ENCODE measurements at places on chromosomes 3 and 15. TPM values are rescaled to one million over a fixed set of nuclear protein-coding genes. Genes with fewer than 3 reads are reported as not detected.

GRCh38 chr15:76330080-76330680 lies 6.4 kb upstream of the ISL2 start:
- no peaks in the 10 kb centered on the region for H3K4me1 ChIP-seq
- no peaks in the 10 kb centered on the region for H3K36me3 ChIP-seq
- no peaks in the 10 kb centered on the region for H3K27me3 ChIP-seq
- H3K27ac ChIP-seq: no peak overlapping the region
- no peak overlapping the region for H3K4me3 ChIP-seq
- peak; percentile 73 for DNase-seq

DNA sequence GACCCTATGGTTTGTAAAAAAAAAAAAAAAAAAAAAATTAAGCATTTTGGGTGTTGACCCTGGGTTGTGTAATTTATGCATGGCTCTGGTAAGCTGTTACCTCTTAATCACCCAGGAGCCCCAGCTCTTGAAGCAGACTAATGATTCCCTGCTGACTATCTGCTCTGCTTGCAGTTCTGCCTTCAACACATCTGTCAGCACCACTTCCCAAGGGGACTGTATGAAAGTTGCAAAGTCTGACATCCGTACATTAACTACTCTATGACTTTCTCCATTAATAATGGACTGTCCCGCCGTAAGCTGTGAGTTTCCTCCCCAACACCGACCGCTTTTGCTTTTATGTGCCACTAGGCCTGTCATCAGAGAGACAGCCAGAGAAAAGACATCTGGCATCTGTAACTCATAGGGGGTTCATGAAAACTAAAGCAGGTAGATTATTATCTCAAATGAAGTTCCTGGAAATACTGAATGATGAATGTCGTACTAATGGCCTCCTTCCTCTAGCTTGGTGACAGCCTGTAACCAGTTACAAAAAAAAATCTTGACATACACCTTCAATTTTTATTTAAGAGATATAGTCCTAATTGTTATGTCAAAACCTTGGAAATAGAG lies 271.5 kb downstream of the IL5RA start:
- H3K27ac ChIP-seq: no peak overlapping the region
- no peak for DNase-seq

GRCh38 chr3:117435506-117435905 lies 725.9 kb downstream of the TUSC7 start:
- no peaks in the 10 kb centered on the region for H3K36me3 ChIP-seq
- DNase-seq: no peak
- no peak overlapping the region for H3K27ac ChIP-seq
- H3K4me3 ChIP-seq: no peak overlapping the region

The SNTN gene
- not detected for total RNA-seq

- no peaks in the 10 kb centered on the region for H3K36me3 ChIP-seq
- H3K4me1 ChIP-seq: peaks cover 3% of the 10 kb centered on the region
- no peaks in the 10 kb centered on the region for H3K27me3 ChIP-seq
These were observed 879 bp upstream of the EIF5A2 start for GRCh38 chr3:170909129-170909903.

DNA sequence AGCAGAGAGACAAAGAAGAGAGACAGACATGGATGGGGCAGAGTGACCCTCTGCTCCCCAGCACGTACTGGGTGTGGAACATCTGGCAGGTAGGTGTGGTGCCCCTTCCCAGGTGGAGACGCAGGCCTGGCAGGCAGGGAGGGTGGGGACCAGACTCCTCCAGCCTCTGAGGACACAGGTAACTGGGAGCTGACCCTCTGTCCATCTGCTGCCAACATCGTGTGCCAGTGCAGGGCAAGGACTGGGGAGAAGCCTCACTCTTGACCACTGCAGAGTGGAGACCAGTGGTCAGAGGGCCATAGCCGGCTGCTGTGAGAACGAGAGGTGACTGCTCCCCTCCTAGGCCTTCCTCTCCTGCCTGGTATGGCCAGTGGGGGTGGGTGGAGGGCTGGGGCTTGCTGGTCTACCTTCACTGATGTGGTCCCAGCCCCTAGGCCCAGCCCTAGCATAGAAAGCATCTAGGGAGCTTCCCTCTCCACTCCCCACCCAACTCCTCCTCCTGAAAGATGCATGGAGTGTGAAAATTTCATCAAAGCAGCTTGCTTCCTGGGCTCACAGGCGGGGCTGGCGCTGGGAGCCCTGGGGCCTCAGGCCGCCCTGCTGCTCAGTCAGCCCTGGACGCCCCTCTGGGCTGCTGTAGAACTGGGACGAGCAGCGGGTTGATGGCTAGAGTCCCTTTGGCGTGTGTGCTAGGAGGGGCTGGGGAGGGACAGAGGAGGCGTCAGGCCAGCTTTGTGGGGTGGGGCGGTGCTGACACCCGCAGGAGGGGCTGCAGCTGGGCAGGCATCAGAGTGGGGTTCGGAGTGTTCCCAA lies 90.3 kb downstream of the PLXNA1 start:
- H3K4me3 ChIP-seq: no peak overlapping the region
- no peak for DNase-seq
- H3K27me3 ChIP-seq: no peaks in the 10 kb centered on the region
- H3K36me3 ChIP-seq: no peaks in the 10 kb centered on the region
- H3K4me1 ChIP-seq: no peaks in the 10 kb centered on the region
- H3K27ac ChIP-seq: no peak overlapping the region

- H3K27me3 ChIP-seq: no peaks in the 10 kb centered on the region
- H3K36me3 ChIP-seq: no peaks in the 10 kb centered on the region
- H3K27ac ChIP-seq: no peak overlapping the region
- H3K4me1 ChIP-seq: no peaks in the 10 kb centered on the region
- H3K4me3 ChIP-seq: no peak overlapping the region
- no peak for DNase-seq
These were observed 33.7 kb downstream of the RORA start for GRCh38 chr15:61195116-61196002.

DNA sequence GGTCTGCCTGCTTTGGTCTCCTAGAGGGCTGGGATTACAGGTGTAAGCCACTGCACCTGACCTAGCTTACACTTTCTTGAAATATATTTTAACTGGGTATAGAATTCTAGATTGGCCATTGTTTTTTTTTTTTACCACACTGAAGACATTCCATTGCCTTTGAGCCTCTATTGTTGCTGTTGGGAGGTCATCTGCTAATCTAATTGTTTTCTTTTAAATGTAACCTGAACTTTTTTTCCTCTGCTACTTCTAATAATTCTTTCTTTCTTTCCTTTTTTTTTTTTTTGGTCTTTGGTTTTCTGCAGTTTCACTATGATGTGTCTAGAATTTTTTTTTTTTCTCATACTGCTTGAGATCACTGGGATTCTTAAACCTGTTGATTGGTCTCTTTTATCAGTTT lies 28.1 kb downstream of the ERICH6 start:
- no peaks in the 10 kb centered on the region for H3K27me3 ChIP-seq
- DNase-seq: no peak
- H3K4me1 ChIP-seq: no peaks in the 10 kb centered on the region
- no peak overlapping the region for H3K4me3 ChIP-seq

DNA sequence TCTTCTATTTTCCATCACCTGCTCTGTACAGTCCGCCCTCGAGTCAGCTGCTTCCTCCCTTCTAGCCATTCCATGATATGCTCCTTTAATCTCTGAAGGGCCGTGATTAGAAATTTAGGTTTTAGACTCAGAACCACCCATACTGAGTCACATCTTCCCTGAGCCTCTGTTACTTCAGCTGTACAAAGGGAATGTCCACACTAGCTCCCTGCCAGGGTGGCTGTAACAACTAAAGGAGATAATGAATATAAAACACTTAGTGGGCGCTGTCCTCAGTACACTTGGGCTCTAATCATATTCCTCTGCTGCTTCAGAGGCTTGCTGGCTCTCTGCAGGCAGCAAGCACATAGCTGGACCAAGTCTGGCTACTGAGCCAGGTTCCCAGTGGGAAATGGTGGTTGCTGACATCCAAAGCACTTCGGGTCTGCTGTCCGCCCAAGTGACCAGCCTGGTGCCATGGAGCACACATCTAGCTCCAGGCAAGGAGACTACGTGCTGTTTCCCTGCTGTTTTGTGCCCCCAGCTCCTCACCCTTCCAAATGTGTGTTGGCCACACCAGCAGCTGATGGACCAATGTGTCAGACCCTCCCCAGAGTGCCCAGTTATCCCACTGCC lies 901 bp upstream of the CHST14 start:
- no peak for DNase-seq
- no peak overlapping the region for H3K4me3 ChIP-seq
- no peak overlapping the region for H3K27ac ChIP-seq
- H3K36me3 ChIP-seq: peaks cover 14% of the 10 kb centered on the region

- H3K4me3 ChIP-seq: no peak overlapping the region
- H3K27me3 ChIP-seq: no peaks in the 10 kb centered on the region
- no peaks in the 10 kb centered on the region for H3K4me1 ChIP-seq
- DNase-seq: no peak
- no peak overlapping the region for H3K27ac ChIP-seq
- no peaks in the 10 kb centered on the region for H3K36me3 ChIP-seq
These were observed 10.5 kb downstream of the MYRIP start for GRCh38 chr3:39819899-39820298.

DNA sequence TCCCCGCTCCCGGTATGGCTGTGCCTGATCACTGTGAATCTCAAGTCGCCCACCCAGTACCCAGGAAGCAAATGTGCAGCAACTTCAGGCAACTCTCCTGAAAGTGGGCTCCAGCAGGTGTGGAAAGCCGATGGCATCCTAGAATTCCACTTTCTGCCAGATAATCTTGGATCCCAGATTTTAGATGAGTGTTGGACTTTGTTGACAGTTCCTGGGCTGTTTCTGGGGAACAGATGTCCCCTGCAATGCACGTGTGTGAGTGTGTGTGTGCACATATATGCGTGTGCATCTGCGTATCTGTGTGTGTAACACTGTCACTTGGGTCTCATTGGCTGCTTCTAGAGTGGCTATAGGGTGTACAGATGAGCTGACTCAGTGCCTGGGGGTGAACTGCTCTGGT lies 59.0 kb downstream of the FEM1B start:
- no peak overlapping the region for H3K27ac ChIP-seq
- no peaks in the 10 kb centered on the region for H3K27me3 ChIP-seq
- H3K4me1 ChIP-seq: no peaks in the 10 kb centered on the region
- H3K36me3 ChIP-seq: no peaks in the 10 kb centered on the region

- H3K4me3 ChIP-seq: no peak overlapping the region
- no peaks in the 10 kb centered on the region for H3K4me1 ChIP-seq
- no peak for DNase-seq
- H3K27me3 ChIP-seq: no peaks in the 10 kb centered on the region
These were observed 203.4 kb downstream of the SLCO3A1 start for GRCh38 chr15:92056875-92057274.

The C3orf80 gene
- 1.2 TPM for total RNA-seq

The ITGA11 gene
- 0.74 TPM for total RNA-seq

All from right lobe of liver (tissue), 6 donors.